ENCODE measurements at places on chromosomes 3 and 15.

DNA sequence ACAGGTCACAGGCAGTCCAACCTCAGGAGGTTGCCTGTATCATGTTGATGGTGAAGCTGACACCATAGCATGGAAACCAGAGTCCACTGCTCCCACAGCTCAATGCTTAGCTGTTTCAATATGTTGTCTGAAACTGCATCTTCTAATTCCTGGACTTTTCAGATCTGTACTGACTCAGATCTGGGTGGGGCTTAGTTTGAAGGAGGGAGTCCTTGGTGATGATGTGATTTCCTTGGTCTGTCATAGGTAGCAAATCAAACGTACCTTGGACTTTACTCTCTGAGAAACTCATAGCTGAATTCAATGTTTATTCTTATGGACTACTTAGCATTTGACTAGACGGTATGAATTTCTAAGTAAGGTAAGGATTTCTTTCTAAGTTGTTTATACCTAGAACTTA is at the start of gene HHLA2:
HHLA2 (plus strand) TSS at position 310 of the 400 bp plus-strand sequence. CDS start 55,266 bp downstream, outside the sequence.
- no peak for DNase-seq

GRCh38 chr3:156323466-156323865 is 203.1 kb downstream of the KCNAB1 start:
- DNase-seq = no peak

- DNase-seq = no peak
These were observed 26.9 kb upstream of the CACNA2D2 start for GRCh38 chr3:50530001-50530970.

DNA sequence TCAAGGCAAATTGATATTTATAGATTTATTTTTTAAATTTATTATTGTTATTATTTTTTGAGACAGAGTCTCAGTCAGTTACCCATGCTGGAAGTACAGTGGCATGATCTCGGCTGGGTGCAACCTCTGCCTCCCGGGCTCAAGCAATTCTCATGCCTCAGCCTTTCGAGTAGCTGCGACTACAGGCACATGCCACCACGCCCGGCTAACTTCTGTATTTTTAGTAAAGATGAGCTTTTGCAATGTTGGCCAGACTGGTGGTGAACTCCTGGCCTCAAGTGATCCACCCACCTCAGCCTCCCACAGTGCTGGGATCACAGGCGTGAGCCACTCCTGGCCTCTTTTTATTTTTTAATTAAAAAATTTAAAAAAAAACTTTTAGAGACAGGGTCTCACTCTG is 19.0 kb downstream of the SPG21 start:
- DNase-seq = no peak

GRCh38 chr3:72798552-72799195 is 49.6 kb downstream of the SHQ1 start:
- no peak for DNase-seq

DNA sequence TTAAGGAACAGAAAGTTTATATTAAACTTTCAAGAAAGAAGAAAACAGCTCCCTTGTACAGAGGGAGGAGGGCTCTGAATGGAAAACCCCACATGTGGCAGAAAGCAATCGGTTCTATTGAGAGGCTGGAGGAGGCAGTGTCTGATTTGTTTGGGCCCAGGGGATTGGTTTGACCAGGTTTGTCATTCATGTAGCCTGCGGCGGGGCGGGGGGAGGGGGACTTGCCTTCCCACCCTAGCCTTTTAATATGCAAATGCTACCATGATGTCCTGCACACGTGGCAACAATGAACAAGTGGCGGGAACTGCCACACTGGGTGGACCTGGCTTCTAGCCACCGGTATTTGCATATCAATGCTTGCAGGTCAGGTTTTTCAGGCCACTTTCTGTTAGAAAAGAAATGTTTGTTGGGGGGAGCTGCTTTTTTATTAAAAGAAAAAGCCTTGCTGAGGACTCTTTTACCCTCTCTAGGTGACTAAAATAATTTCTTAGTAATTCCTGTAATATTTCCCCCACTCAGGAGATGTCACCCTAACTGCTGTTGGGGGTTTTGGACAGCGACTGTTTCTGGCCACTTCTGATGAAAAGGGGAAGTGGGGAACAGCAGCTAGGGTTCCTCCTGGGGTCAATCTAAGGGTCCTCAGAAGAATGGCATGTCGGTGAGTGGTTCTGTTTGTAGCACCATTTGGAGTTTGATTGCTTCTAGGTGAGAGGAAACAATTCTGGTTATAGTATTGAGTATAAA is 691.2 kb downstream of the TBL1XR1 start:
- DNase-seq = no peak

All from midbrain (tissue), 1 donor.